T-helper 2 cell (primary cell): ENCODE measurements at places on chromosomes 5 and 9.

DNA sequence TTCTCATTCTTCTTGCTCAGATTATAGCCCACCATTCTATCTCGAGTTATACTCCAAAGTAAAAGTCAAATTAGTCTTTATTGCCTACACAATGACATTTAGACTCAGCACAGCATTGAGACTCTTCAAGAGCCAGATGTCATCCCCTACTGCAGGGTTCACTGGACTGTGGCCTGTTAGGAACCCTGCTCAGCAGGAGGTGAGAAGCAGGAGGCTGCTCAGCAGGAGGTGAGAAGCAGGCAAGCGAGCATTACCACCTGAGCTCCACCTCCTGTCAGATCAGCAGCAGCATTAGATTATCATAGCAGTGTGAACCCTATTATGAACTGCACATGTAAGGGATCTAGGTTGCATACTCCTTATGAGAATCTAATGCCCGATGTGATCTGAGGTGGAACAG, 12.7 kb upstream of the LIFR start:
- no peak for DNase-seq

DNA sequence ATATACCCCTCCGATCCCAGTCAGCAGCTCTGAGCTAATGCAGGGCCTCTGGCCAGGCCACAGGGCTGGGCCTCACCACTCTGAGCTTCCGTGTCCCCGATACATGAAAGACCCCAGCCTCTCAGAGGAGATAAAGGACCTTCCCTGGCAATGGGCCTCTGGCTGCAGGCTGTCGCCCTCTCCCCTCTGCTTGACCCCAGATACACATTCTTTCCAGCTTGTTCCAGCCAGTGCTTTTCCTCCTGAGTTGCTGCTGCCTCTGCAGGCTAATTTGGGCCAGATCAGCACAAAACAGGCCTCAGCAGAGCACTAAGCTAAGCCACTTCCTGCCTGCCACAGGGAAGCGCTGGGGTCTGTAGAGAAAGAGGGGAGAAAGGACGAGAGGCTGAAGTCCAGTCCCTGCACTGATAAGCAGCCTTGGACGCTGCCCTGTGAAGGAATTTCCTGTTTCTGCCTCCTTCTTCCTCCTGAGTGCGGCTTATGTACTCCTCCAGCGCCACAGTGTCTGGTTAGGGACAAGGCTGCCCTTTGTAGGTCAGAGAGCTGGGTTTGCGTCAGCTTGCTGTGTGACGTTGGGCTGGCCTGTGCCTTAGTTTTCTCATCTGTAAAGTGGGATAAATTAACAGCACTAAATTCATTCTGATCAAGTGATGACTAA, 73.0 kb upstream of the IL17B start:
- DNase-seq = no peak

- DNase-seq = peak; percentile 10
Measured at GRCh38 chr5:82225525-82226172, 52.5 kb downstream of the RPS23 start.

DNA sequence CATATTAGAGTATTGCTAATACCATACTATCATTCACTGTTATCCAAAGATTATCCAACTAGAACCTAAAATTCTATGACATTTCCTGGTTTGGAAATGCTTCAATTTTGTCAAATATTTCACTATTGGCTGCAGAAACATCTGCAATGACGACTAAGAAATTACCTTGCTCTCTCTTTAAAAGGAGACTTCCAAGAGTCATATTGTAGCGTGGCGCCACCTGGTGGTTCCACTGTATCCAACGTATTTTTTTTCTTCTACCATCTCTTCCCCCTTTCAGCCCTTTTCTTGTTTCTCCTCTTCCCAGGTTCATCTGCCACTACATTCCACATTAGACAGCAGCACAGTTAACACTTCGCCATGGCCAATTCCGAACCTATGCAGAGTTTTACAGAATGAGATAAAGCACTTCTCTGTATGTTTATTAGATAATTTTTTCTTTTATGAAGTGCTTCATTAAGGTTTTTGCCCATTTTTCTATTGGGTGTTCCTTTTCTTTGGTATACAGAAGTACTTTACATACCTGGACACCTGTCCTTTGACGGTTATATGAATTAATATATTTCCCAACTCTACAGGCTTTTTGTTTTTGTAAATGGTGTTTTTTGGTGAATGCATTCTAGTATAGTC, 153.5 kb downstream of the CDC42SE2 start:
- peak; percentile 77 for DNase-seq

DNA sequence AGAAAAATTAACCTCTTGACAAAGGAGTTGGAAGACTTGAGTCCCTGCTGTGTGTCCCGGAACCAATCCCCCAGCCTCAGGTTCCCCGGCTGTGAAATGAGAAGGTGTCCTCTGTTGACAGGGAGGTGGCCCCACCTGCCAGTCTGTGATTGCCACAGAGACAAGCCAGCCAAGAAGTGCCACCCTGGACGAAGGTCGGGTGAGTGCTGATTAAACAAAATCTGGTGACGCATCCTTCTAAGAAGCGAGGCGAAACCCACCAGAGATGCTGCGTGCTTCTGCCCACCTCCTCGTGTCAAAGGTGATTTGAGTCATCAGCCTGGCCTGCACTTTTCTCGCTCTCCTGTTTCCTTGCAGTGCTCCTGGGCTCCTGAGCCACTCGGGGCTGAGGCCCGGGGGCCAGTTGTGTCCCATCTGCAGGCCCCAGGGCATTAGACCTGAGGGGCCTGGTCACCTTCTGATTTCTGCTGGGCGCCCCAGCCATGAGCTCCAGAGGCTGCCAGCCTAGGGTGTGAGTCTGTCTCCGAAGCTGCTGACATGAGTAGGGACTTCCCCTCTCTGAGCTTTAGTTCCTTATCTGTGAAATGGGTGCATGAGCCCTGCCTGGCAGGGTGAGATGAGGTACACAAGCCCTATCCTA, 28.7 kb downstream of the NEK6 start:
- peak; percentile 8 for DNase-seq

- no peak for DNase-seq
Measured at GRCh38 chr5:59716029-59716428, 177.5 kb downstream of the PDE4D start.

DNA sequence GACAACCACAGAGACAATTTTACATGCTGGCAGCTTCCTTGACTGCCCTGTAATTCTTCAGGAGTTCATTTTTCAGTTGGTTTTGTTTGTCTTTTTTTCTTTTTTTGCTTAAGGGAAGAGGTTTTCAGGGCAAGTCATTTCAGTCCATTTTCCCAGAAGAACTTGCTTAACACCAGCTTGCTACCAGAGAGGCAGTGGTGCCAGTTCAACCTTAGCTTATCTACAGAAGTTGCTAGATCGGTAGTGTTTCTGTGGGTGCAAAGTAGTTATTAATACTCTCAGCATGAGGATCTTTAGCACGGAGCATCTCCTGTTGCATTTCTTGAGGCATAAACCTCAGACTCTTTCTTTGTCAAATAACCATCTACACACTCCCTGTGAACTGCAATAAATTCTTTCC, 1.1 kb downstream of the SPEF2 start:
- DNase-seq = no peak

DNA sequence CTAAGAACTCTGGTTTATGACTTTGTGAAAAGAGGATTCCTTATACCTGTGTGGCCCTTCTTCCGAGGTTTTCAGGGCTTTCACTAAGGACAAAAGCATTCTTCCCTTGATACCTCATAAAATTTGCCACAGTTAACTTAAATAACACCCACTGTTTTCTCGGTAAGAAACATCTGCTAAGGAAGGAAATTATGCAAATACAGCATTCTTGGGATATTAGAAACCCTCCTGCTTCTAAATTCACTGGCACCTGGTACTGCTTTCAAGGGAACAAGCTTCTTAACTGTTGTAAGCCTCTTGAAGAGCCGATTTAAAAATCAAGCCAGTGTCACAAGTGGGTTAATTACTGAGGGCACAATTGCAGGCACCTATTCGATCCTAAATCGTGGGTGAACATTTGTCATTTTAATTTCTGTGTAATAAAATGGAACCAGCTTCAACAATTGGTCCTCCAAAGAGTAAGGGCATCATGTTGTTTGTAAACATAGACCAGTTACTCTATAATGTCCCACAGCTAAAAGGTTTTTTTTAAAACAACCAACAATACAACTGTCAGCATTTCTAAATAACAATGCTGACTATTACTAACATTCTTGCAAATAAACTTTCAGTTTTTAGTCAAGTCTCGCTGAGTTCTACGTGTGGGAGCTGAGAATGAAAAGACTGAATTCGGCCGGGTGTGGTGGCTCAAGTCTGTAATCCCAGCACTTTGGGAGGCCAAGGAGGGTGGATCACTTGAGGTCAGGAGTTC, 26.6 kb downstream of the AK3 start:
- DNase-seq = no peak

- DNase-seq = peak; percentile 16
Measured at GRCh38 chr5:50666261-50667022, at the start of gene PARP8. PARP8 (plus strand) TSS chr5:50666637; CDS start chr5:50667096, 459 bp downstream.

DNA sequence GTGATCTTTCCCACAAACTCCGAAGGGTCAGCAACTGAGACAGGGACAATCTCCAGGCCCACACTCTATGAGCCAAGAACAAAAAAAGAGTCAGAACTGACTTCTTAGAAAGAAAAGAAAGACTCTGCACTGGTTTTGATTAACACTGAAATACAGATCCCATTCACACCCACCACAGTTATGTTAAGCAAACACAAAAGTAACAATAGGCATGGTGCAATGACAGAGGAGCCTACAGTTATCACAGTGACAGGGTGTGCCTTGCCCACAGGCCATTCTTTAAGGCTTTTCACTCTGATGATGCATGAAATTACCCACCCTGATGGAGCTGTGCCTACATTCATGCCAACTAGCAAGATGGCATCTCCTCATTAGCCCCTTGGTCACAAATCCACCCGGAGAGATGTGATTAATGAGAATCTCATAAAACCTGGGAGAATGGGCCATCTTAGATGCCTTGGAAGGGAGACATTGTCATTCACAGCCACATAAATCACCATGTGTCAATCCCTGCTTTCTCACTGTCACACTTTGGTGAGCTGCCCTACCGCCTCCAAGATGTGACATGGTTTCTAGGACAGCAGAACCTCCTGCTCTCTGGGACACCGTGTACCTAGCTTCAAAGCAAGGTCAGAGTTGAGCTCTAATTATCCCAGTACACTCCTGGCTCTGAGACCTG, 27.6 kb upstream of the FSTL4 start:
- DNase-seq = no peak

- no peak for DNase-seq
Measured at GRCh38 chr5:20694121-20694520, 706.1 kb upstream of the CDH18 start.

GRCh38 chr9:5884191-5884590, 6.5 kb upstream of the MLANA start:
- DNase-seq = no peak

- DNase-seq = no peak
Measured at GRCh38 chr9:85115473-85115872, 445.9 kb downstream of the NTRK2 start.

DNA sequence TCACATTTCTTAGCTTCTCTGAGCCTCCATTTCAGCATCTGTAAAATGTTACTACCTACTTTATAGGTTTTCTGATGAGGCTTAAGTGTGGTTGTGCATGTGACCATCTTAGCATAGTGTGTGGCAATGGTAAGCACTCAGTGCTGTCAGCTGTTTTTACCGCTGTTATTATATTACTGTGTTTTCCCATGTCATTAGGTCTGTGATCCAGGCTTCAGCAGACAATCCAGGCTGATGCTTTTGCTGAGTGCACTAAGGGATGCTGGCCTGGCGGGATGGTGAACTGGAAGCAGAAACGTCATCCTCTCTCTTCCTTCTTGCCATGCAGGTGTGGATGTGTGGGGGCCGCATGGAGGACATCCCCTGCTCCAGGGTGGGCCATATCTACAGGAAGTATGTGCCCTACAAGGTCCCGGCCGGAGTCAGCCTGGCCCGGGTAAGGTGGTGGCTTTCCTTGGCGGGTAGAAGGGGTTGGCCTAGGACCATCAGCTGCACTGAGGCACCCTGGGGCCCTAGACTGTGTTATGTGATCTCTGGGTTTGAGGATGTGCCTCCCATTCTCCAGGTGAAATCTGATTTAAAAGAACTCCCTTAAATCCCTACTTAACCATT, 41.9 kb upstream of the SAP30L start:
- no peak for DNase-seq

- DNase-seq = no peak
Measured at GRCh38 chr9:137679695-137680305, 61.0 kb downstream of the EHMT1 start.

DNA sequence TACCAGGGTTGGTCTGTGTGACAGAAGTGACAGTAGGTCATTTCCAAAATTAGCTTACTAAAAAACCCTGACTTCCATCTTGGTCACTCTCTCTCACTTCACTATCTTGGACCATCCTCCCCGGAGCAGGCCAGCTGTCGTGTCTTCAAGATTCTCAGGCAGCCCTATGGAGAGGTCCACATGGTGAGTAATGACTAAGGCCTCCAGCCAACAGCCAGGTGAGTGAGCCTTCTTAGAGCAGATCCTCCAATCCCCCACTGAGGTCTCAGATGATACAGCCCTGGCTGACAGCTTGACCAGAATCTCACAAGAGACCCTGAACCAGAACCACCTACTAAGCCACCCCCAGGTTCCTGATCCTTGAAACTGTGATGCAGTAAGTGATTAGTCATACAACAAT, 92.0 kb downstream of the DCP2 start:
- no peak for DNase-seq

DNA sequence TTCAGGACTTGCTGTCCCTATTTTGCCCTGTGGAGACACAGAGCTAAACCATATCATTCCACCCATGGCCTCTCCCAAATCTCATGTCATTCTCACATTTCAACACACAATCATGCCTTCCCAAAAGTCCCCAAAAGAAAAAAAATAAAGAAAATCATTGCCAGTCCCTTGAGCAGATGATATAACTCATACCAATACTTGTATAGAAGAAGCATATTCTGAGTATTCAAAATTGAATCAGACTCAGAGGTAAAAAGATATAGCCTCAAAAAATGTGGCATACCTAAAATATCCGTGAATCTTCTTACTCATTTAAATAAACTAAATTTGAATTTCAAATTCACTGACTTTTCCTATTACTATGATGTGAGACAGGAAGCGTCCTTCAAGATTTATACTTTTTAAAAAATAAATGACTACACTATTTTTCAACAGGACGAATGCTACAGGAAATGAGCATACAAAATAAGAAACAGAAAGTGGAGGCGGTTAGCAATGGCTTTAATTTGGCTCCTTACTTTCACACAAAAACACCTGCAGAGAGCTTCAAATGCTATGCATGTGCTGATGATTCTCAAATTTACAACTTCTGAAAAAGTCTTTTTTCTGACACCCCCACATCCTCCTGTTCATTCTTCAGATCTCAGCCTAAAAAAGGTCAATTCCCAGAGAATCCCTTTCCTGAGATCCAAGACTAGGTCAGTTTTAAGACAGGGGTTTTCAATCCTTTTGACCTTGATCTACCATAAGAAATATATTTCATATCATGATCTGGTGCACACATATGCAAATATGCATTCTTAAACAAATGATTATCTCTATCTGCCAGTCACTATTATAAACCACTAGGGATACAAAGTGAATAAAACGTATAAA, 39.6 kb upstream of the DMXL1 start:
- DNase-seq = no peak

DNA sequence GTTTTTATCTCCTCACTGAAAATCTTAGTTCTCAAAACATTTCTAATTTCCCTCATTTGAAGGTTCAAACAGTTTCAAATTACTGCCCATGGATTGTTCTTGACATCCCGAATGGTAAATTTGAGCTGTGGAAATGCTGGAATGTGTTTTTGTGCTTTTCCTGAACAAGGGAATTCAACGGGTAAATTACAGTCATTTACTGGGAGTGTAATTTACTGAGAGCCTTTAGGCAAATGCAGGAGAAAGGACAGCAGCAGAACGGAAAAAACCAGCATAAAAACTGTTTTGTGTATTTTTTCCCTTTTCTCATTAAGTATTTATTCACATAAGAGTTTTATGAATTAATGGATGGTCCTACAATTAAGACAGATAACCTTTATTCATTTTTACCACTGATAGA, 139.2 kb downstream of the PBX3 start:
- no peak for DNase-seq

GRCh38 chr9:108423433-108423832, 432.4 kb downstream of the ACTL7B start:
- DNase-seq = no peak
